ENCODE measurements at places on chromosomes 7 and 10. TPM values are rescaled to one million over a fixed set of nuclear protein-coding genes. Genes with fewer than 3 reads are reported as not detected.

The ACBD7 gene
- 0.79 TPM for total RNA-seq

The CREB5 gene
- total RNA-seq, result 15.9 TPM

The C10orf105 gene
- under 0.01 TPM for total RNA-seq

The CBLL1 gene
- total RNA-seq, result 11.3 TPM

The FAM241B gene
- total RNA-seq, result 0.09 TPM

The HMX3 gene
- 0.16 TPM for total RNA-seq

The NKX2-3 gene
- total RNA-seq, result not detected

The OR6V1 gene
- total RNA-seq, result not detected

The CYP26C1 gene
- total RNA-seq, result under 0.01 TPM

The PIP gene
- not detected for total RNA-seq

The PLEKHS1 gene
- total RNA-seq, result not detected

The CPXM2 gene
- 41.5 TPM for total RNA-seq

The OR2A7 gene
- 0.09 TPM for total RNA-seq

The ZNF680 gene
- total RNA-seq, result 7.3 TPM

The SFRP5 gene
- total RNA-seq, result not detected

The ZC3HAV1L gene
- total RNA-seq, result 3.8 TPM

The SNX10 gene
- total RNA-seq, result not detected

The LMOD2 gene
- total RNA-seq, result not detected

The PPP1R9A gene
- 0.60 TPM for total RNA-seq

The TEX47 gene
- total RNA-seq, result not detected

Measured in bronchial smooth muscle cell (primary cell).